ENCODE measurements at places on chromosomes 6 and 20.

GRCh38 chr20:10789386-10789785 is 115.6 kb upstream of the JAG1 start:
- DNase-seq, result no peak

GRCh38 chr6:45388328-45388727 is 10.6 kb upstream of the SUPT3H start:
- no peak for DNase-seq

DNA sequence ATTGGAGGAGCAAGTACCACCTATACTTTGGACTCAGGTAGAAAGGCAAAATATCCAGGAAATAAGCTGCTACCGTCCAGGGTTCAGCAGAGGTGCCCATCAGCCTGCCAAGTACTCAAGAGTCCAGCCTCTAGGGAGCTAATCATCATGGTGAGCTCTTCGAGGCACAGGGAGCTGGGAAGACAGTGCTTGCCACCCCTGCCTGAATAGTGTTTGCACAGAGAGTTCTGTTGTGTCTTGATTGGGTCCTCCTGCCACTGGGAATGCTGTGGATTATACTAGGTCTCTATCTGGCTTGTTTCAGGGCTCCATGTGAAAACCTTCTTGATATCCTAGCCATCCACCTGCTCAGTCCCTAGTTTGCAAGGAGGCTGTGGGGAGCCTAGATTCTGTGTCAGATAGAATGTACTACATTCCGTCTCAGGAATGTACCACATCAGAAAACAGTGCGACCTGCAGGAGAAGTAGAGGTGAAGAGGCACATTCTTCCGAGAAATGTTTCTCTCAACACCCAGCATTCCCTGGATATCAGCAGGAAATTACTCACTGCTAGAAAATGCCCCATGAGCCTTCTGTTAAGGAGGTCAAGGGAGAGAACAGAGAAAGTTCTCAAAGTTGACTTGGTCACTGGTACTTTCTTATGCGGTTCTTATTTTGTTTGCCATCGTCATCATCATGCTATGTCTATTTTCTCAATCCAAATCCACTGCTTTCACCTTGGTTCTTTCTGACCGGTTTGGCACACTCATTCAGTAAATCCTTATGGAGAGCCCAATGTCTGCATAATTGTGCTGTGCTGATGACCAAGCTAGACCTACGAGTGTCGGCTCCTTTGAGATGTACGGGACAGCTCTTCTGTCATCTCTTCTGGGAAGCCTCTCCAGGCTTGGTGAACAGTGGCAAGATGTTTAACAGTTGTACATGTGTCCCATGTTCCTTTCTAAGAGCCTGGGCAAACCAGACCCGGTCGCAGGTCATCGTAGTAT is 30.7 kb downstream of the PTPN1 start:
- no peak for DNase-seq

DNA sequence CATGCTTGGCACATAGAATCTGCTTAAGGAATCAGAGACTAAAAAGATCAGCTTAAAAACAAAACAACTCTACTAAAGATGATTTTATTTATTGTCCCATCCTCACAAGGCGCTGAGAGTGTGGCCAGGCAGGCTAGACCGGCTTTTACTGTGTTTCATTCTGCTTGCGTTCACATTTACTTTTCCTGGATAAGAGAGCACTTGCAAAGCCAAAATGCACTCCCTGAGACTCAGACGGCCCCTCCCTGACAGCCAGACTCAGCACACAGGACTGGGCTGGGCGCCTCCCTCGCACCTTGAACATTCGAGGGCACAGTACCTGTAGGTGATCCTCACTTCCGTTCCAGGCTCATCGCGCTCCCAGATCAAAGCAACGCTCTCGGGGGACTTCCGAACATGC is 10.2 kb downstream of the ACSS1 start:
- DNase-seq, result no peak

GRCh38 chr20:15564981-15565380 is 1008.3 kb downstream of the KIF16B start:
- DNase-seq, result no peak

- no peak for DNase-seq
These were observed 48.2 kb upstream of the BEND6 start for GRCh38 chr6:56906752-56907151.

DNA sequence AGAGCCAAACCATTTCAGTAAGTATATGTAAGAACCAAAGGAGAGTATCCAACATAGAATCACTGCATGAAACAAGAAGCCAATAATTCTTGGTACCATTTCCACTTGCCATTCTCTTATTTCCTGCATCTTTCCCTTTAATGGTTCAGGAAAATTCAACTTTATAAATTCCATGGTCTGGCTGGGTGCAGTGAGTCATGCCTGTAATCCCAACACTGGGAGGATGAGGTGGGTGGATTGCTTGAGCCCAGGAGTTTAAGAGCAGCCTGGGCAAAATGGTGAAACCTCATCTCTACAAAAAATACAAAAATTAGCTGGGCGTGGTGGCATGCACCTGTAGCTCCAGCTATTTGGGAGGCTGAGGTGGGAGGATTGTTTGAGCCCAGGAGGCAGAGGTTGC is 21.2 kb downstream of the NHLRC1 start:
- DNase-seq, result no peak

GRCh38 chr20:56629464-56630085 is 469 bp downstream of the TFAP2C start:
- no peak for DNase-seq

DNA sequence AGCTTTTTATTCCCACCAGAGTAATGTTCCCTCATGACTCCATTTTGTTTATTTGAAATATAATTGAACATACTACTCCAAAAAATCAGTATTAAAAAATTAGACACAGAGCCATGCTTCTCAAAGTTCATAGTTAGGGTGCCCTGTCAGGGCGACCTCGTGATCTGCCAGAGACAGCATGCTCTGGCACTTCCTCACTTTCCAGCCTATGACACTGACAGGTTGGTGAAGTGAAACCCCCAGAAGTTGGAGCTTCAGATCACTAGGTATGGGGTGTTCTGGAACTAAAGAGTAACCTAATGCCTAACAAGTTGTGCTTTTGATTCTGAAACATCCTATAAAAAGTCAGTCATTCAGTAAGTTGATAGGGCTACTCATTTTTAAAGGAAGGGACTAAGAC is 93.0 kb downstream of the TBC1D7 start:
- DNase-seq, result no peak

DNA sequence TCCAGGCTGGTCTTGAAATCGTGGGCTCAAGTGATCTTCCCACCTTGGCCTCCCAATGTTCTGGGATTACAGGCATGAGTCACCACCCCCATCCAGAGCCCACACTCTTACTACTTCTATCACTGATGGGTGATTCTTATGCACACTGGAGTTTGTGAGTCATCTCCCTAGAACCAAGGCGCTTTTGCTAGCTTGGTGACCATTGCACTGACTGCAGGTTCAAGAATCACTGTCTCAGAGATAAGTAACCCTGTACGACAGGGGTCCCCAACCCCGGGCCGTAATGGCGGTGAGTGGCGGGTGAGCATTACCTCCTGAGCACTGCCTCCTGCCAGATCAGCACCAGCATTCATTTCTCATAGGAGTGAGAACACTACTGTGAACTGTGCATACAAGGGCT is 118.8 kb downstream of the MAP3K7 start:
- DNase-seq, result no peak
